ENCODE measurements at places on chromosomes 2 and 18. TPM values are rescaled to one million over a fixed set of nuclear protein-coding genes. Genes with fewer than 3 reads are reported as not detected.

The TMEM182 gene
- 0.48 TPM for total RNA-seq

The RIT2 gene
- total RNA-seq = not detected

The ADRA2B gene
- total RNA-seq = not detected

The HOXD3 gene
- total RNA-seq = 18.0 TPM

The FKBP1B gene
- total RNA-seq = 10.1 TPM

The NT5DC4 gene
- total RNA-seq = not detected

The NCKAP5 gene
- 0.96 TPM for total RNA-seq

The HRH4 gene
- 0.10 TPM for total RNA-seq

The WNT10A gene
- not detected for total RNA-seq

The ABCG8 gene
- total RNA-seq = not detected

The DIPK1C gene
- total RNA-seq = not detected

The AFF3 gene
- under 0.01 TPM for total RNA-seq

The CFC1 gene
- total RNA-seq = not detected

The SCN1A gene
- not detected for total RNA-seq

The PSTPIP2 gene
- 5.3 TPM for total RNA-seq

The ITPRIPL1 gene
- 3.4 TPM for total RNA-seq

The HOXD4 gene
- 9.4 TPM for total RNA-seq

The CABYR gene
- 4.1 TPM for total RNA-seq

The MC4R gene
- total RNA-seq = not detected

The DSC2 gene
- total RNA-seq = not detected

The CNRIP1 gene
- 46.4 TPM for total RNA-seq
